ENCODE measurements at places on chromosomes 6 and 20. TPM values are rescaled to one million over a fixed set of nuclear protein-coding genes. Genes with fewer than 3 reads are reported as not detected.

The ULBP1 gene
- total RNA-seq, result 0.41 TPM

The TUBE1 gene
- total RNA-seq, result 50.9 TPM

The ZKSCAN3 gene
- total RNA-seq, result 9.8 TPM

The CCN5 gene
- total RNA-seq, result 0.62 TPM

The TRMT11 gene
- total RNA-seq, result 34.9 TPM

The ARFGEF3 gene
- 3.3 TPM for total RNA-seq

The NRN1 gene
- 12.3 TPM for total RNA-seq

The ENPP5 gene
- 9.6 TPM for total RNA-seq

The SAMD3 gene
- 4.8 TPM for total RNA-seq

All from tongue (tissue), 3 donors.